ENCODE measurements at places on chromosomes 6 and 20.

- no peak for DNase-seq
Observed at GRCh38 chr20:25308083-25308491, 60.2 kb downstream of the PYGB start.

- no peak for DNase-seq
Observed at GRCh38 chr6:88662163-88662580, 301.2 kb downstream of the RNGTT start.

DNA sequence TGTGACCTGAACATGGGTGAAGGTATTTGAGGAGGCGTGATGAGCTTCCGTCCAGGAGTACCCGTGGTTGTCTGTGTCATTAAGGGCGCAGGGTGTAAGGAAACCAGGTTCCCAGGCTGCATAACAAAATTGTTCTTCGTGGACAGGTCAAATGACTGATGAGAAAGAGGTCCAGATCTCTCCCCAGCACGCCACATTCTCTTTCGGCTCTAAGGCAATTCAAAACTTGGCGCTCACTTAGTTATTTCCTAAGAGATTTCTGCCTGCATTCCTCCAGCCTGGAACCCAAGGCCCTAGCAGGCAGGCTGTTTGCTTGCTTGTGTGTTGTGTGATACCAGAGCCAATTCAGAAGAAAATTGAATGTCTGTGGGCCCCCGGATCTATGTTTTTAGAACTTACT, 139.9 kb downstream of the AGPAT4 start:
- no peak for DNase-seq

DNA sequence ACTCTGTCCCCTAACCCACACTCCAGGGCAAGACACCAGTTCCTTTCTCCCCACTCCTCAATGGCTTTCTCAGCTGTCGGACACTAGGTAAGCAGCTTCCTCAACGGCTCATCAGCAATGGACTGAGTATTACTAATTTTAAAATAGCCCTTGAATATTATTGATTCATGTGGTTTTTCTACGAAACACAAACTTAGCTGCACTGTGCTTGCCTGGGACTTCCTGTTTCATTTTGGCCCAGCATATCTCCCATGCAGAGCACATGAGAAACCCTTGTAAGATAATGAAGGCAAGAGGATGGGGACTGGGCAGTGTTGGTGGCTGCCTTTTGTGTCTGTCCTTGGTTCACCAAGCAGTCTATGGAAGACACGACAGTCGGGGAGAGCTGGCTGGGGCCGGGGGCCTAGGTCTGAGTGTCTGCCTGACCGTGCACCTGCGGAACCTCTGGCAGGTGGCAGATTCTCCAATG, 48.9 kb downstream of the RNASET2 start:
- no peak for DNase-seq

DNA sequence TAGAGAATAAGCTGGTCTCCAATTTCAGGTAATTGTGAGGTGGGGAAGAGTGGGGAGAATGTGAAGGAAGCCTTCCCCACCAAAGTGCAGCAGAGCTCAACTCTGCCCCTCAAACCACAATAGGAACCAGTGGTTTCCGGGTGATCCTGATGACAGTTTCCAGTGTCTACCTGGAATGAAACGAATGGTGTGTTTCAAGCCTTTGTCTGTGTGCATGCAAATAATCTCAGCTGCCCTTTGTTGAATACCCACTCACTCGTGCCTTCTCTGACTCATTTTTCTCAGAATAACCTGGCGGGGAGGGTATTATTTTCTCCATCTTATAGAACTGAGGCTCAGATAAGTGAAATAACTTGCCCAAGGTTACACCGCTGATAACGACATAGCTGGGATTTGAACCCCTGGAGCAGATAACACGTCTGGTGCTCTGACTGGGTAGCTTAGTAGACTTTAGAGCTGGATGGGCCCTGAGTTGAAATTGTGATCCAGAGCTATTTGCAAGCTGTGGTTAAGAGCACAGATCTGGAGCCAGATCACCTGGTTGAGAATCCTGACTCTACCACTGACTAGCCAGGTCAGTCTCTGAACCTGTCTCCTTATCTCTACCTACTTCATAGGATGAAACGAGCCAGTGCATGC, 85.1 kb downstream of the EYA2 start:
- DNase-seq: no peak

GRCh38 chr20:1334761-1335160, 5.8 kb upstream of the SDCBP2 start:
- DNase-seq: no peak

DNA sequence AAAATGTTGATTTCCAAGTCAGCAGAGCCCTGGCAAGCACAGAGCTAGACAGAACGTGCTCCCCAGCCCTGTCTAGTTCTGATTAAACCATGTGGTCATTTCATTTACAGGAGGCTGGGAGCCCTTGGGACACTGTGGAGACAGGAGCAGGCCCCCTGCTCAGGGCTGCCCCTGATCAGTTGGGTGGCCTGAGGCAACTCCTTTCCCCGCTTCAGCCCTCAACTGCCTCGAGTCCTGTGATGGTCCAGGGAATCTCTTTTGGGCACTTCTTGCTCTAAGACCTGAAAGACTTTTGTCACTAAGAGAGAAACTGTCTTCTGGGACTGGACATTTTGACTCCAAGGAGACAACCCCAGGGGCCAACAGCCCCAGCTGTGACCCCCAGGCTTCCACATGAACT, 13.5 kb downstream of the DYNLRB1 start:
- DNase-seq: no peak

- DNase-seq: no peak
Observed at GRCh38 chr6:41073968-41074691, 1.4 kb downstream of the NFYA start.

- DNase-seq: no peak
Observed at GRCh38 chr20:47740862-47741184, 44.5 kb downstream of the SULF2 start.

- no peak for DNase-seq
Observed at GRCh38 chr6:1575210-1576041, 34.3 kb upstream of the FOXC1 start.

GRCh38 chr20:46214824-46215488, 93.3 kb downstream of the CDH22 start:
- no peak for DNase-seq

DNA sequence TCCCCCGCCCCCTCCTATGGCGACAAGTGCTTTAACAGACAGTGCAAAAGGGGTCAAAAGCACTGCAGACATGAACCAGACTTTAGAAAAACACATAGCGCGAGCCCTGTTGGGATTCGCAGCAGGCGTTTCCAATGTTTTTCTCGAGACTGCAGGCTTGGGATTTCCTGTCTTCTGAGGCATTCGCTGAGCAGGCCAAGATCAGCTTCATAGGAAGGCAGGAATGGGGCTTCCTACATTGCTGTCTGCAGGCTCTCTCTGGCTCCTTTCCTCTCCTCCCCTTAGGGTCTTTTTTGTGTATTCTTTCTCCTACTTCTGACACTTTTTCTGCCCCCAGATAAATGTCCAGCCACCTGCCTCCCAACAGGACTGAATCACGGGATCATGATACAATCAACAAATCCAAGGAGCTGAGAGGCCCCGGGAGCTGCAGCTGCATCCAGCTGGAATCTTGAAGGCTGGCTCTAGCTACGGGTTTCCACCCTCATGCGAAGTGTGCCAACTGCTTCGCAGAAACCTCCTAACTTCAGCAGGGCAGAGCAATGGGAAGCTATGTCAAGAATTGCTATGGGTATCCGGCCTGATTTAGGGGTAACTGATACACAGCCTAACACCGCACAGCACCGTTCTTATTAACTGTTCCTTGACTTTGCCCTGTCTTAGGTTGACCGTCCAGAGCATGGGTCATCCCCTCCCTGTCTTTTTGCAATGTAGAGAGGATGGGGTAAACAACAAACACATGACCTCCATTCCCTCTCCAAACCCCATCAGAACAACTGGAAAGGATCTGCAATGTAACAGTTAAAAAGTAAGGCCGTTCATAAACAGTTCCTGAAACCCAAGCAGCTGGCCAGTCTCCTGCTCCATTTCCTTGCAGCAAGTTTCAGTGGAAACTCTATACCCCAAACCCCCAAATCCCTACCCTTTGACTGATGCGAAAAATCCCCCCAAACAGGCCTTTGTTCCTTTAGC, 31.5 kb downstream of the SNX5 start:
- DNase-seq: no peak

DNA sequence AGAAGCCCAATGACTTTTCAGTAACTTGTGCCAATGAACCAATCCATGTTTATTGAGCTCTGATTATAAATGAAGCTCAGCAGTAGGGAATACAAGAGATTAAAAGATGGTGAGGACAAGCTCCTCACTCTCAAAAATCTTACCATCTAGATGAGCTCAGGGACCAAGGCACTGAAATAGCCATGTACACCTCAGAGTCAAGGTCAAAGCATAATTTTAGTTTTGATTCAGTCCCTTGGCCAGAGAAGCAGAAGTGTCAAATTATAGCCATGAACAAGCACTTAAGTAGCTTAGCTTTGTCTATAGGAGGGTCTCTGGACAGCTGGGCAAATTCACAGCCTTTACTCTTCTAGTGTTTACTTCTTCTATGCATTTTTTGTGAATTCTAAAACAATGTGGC, 131.0 kb upstream of the DTNBP1 start:
- DNase-seq: no peak

DNA sequence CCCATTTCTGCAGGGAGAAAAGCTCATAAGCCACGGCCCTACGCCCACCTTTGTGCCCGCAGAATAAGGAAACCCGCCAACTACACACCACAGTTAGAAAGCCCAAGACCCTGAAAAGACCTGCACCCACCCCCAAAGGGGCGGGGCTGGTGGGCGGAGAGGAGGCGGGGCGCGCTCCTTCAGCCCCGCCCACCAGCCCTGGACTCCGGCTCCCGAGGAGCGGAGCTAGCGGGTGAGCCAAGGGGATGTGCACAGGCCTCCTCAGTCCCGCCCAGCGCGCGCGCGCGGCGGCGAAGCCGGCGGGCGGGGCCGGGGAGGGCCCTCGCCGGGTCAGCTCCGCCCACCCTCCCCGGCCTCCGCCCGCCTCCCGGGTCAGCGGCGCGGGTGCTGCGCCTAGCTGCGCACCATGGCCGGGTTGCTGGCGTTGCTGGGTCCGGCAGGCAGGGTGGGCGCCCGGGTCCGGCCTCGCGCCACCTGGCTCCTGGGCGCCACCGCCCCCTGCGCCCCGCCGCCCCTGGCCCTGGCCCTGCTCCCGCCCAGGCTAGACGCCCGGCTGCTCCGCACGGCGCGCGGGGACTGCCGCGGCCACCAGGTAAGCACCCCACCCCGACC, at the start of gene FAM210B:
Gene FAM210B, plus strand, starts transcription at position 375 of the 612 bp plus-strand sequence. Its CDS starts 32 bp downstream, at position 407.
- peak; percentile 72 for DNase-seq

GRCh38 chr6:138372711-138373463, 4.8 kb upstream of the SMIM28 start:
- DNase-seq: no peak

DNA sequence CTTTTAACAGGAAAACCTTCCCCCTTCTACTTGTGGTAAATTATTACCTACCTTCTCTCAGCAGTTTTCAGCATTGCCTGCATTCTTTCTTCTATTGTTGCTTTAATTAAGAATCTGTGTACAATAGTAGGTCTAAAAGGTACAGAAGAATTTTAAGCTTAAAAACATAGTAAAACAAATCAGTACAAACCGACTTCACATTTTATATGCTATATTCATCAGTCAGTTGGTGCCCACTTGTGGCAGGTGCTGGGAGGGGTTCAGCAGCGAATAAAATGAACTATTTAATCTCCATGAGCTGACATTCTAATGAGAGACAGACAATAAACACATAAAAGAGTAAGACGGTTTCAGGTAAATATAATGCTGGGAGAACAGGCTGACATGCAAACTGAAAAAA, 73.4 kb upstream of the FBXO30 start:
- no peak for DNase-seq

DNA sequence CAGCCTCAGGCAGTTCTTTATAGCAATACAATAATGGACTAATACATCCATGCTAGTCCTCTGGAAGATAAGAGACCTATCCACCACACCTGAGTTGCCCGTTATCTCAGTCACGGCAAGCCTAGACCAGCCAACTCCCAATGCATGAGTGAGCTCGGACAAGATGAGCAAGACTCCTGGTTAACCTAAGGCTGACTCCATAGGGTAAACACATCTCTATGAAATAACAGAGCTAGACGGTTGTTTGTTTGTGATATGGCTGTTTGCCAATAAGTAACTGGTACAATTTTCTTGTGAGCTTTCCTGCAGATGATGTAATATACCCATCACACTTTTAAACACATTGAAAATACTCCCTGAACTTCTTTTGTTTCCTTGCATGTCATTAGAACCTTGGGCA, 70.6 kb upstream of the PHACTR1 start:
- no peak for DNase-seq

- no peak for DNase-seq
Observed at GRCh38 chr6:40077315-40077714, 143.1 kb upstream of the MOCS1 start.

GRCh38 chr6:21033575-21034026, 499.3 kb downstream of the CDKAL1 start:
- no peak for DNase-seq

GRCh38 chr6:104183816-104184435, 675.8 kb downstream of the HACE1 start:
- no peak for DNase-seq

DNA sequence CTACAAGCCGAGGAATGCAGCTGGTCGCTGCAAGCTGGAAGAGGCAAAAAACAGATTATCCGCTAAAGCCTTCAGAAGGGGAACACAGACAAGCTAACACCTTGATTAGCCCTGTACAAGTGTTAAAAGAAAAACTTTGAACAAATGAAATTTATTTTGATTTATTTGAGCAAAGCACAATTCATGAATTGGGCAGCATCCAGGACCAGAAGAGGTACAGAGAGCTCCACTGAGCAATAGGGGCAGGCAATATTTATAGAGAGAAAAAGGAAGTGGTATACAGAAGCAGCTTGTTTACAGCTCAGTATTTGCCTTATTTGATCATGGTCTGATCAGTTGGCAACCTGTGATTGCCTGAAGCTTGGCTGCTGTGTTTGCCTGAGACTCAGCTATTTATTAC, 17.6 kb downstream of the HLA-DOB start:
- DNase-seq: no peak

GRCh38 chr6:93059911-93060310, 359.4 kb downstream of the EPHA7 start:
- no peak for DNase-seq

GRCh38 chr6:155955038-155955437, 499.4 kb upstream of the NOX3 start:
- DNase-seq: no peak

GRCh38 chr6:71385111-71385822, 96.7 kb downstream of the OGFRL1 start:
- DNase-seq: no peak

- DNase-seq: no peak
Observed at GRCh38 chr6:119446609-119447008, 97.0 kb upstream of the MAN1A1 start.

GRCh38 chr6:46990031-46990644, 52.0 kb downstream of the ADGRF1 start:
- DNase-seq: no peak

GRCh38 chr6:107442938-107443607, 16.3 kb downstream of the PDSS2 start:
- no peak for DNase-seq

- DNase-seq: no peak
Observed at GRCh38 chr6:101403216-101403945, 9.9 kb downstream of the GRIK2 start.

GRCh38 chr6:168618546-168619315, 177.7 kb downstream of the SMOC2 start:
- DNase-seq: no peak

GRCh38 chr6:5674141-5674540, 332.6 kb downstream of the NRN1 start:
- DNase-seq: no peak

GRCh38 chr6:71349976-71350615, 61.5 kb downstream of the OGFRL1 start:
- DNase-seq: no peak
